ENCODE measurements at places on chromosomes 2 and 18.

- no peak for DNase-seq
Observed at GRCh38 chr18:42915299-42915698, 200.2 kb downstream of the RIT2 start.

DNA sequence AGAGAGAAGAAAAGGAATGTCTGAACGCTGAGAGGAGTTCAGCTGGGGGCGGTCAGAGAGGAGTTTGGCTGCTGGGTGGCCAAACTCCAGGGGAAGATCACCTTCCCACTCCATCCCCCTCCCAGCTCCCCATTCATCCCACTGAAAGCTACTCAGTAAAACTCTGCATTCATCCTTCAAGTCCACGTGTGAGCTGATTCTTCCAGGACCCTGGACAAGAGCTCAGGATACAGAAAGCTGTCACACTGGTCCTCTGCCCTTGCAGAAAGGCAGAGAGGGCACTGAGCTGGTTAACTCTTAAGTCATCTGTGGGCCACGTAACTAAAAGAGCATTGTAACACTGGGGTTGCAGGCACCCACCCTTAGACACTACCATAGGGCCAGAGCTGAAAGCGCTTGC lies 132.1 kb upstream of the ARL4C start:
- DNase-seq, result no peak

DNA sequence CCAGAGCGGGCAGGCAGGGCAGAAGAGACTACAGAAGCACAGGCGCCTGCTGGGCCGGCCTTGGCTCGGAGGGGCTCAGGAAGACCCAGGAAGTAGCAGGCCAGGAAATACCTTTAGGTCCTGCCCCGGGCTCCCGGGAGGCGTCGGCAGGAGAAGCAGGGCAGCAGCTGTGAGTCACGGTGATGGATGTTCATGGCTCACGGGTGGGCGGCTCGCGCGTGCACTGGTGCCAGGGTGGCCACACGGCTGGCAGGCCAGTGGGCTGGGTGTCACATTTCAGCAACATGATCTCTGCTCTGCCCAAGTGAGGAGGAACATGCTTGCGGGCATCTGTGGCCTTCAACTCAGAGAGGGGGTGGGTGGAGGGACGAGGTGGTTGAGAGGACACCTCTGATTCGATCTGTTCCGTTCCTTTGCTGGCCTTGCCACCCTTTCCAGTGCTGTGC lies 139.3 kb downstream of the KLHL29 start:
- DNase-seq, result no peak

- DNase-seq, result peak; percentile 54
Observed at GRCh38 chr2:9099341-9099751, 95.9 kb upstream of the MBOAT2 start.

- DNase-seq, result no peak
Observed at GRCh38 chr18:12321333-12321732, 13.3 kb downstream of the TUBB6 start.

- no peak for DNase-seq
Observed at GRCh38 chr2:10891848-10892247, 19.9 kb upstream of the KCNF1 start.

DNA sequence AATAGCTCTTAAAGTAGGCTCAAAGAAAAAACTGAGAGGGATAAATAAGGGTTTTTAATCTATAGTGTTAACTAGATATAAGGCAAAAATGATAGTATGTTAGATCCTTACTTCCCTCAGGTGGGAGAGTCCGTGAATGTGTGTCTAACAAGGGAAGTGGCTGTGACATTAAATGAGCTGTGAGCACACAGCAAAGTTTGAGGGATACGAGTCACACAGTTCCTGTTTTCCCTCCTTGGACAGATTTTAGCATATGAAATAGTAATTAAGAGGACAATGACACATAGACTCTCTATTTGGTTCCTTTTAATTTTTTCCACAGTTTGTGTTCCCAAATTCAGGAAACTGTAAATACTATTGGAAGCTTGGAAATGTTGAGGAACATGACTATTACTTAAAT lies 148.4 kb upstream of the CAVIN2 start:
- DNase-seq, result no peak

- DNase-seq, result no peak
Observed at GRCh38 chr2:195622966-195623365, 34.1 kb upstream of the SLC39A10 start.

GRCh38 chr2:550860-551567 lies 126.2 kb downstream of the TMEM18 start:
- no peak for DNase-seq

GRCh38 chr18:78640246-78640995 lies 339.2 kb upstream of the SALL3 start:
- no peak for DNase-seq

DNA sequence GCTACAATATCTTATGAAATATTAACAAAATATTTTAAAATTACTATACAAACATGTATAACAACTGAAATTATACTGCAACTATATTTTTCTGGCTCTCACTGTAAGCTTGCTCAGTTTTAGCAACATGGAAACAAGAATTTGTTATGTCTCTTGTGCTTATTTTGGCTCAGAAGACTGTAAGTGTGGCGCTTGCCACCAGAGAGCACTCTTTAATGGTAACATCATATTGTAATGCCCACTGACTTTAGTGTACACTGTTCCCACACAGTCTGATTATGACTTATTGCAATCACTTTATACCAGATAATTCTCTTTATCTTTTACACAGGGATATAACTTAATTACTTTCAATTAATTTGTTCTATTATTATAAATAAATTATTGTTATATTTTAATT lies 1500.6 kb upstream of the TMEFF2 start:
- DNase-seq, result no peak

- no peak for DNase-seq
Observed at GRCh38 chr2:100071335-100072043, 70.9 kb downstream of the AFF3 start.

DNA sequence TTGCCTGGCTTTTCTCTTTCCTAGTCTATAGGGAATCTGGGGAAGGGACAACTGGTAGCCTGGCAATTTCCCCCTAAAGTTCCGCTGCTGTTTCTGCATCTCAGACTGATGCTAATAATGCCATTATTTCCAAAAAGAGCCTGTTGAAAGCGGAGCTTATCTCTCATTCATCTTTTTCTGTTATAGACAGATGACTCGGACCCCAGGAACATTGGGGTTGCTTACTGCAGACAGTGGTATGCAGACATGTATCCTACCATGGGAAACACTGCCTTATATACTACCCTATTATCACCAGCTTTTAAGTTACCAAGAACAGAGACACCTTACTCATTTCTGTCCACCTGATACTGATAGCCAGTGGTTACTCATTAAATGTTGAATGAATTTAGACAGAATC lies 15.3 kb downstream of the ETAA1 start:
- no peak for DNase-seq

GRCh38 chr18:22423878-22424564 lies 6.3 kb upstream of the CTAGE1 start:
- DNase-seq, result no peak

DNA sequence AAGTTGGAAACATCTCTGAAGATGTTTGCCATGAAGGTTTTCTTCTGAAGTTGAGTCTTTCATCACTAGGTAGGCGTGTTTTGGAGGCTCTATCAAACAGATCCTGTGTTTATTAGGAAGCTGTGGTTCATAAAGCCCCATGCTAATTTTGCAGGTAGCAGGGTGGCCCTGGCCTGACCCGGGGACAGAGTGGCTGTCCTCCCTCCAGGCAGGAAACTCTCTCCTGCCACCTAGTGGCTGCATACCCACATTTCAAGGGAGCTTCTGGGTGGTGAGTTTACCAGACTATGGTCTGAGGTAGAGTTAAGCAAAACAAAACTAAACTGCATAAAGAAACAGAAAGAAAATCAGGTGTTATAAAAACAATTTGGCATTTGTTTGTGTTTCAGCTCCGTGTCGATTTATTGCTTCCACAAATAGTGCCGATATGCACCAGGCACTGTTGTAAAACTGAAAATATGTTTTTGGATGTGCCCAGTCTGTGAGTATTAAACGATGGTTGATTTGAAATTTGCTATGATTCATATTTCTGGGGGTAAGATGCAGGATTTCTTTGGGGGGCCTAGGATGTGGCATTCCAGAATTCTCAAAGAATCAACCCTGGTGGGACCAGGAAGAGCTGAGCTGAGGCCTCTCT lies 26.0 kb upstream of the IL37 start:
- peak; percentile 83 for DNase-seq

GRCh38 chr2:69017080-69017479 lies 4.1 kb downstream of the ANTXR1 start:
- DNase-seq, result no peak

DNA sequence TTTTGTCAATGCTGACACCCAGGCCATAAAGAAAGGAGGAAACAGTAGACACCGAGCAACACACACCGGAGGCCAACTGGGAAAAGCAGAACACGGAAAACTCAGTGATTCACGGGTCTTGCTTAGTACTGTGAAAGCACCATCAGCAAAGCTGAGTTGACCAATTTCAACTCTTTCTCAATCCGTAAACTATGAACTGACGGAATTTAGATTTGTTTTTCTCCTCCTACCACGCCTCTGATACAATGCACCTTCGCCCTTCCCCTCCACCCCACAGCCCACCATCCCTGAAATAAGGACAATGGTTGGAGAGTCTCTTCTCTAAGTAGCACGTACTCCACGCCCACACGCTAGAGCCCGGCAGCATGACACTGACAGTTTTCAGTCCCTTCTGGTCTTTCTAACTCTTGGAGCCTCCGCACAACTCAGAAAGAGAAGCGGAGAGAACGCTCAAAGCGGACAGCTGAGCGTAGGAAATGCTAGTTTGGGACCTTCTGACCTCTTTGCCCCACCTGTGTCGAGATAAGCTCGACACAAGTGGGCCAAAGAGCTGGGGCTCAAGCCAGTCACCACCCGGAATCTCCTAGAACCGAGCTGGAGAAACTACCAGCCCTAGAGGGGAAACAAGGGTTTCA lies 669 bp downstream of the LNPK start:
- peak; percentile 48 for DNase-seq

DNA sequence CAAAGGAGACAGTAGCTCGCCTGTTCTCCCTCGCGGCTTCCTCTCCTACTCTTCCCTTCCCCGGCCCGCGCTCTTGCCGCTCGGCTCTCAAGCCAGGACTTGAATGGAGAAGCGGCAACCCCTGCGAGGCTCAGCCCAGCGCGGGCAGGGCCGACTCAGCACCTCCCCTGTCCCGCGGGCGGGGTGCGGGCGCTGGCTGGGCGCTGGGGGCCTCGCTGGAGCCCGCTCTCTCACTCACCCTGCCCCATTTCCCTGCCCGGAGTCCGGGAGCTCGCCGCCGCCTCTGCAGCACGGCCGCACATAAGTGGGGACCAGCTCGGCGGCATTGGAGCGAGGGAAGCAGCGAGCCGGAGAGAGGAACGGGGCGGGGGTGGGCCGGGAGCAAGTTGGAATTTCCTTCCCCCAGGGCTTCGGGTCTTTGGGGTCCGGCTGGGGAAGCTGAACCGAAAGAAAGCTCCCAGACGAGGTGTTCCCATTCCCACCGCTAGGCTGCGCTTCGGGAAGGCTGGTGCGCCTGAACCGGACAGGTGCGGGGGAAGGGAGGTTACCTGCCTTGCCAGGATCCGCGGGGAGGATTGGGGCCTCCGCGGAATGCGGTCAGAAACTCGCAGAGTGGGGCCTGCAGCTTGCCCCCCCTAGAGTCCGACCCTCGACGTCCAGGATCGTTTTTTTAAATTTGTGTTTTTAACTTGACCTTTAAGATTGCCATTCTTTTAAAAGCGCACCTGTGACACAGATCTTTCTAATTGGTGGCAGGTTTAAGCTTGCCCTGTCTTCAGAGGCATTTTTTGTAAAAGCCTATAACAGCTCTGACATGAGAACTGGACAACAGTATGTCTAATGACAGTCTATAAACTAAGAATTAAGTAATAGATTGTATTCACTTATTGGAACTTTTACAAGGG lies at the start of gene COBLL1:
Gene COBLL1 (minus strand): TSS at position 105 of the 905 bp plus-strand sequence. CDS start 627 bp downstream, outside the sequence.
- peak; percentile 33 for DNase-seq

GRCh38 chr2:60602388-60602787 lies 48.9 kb upstream of the BCL11A start:
- no peak for DNase-seq

DNA sequence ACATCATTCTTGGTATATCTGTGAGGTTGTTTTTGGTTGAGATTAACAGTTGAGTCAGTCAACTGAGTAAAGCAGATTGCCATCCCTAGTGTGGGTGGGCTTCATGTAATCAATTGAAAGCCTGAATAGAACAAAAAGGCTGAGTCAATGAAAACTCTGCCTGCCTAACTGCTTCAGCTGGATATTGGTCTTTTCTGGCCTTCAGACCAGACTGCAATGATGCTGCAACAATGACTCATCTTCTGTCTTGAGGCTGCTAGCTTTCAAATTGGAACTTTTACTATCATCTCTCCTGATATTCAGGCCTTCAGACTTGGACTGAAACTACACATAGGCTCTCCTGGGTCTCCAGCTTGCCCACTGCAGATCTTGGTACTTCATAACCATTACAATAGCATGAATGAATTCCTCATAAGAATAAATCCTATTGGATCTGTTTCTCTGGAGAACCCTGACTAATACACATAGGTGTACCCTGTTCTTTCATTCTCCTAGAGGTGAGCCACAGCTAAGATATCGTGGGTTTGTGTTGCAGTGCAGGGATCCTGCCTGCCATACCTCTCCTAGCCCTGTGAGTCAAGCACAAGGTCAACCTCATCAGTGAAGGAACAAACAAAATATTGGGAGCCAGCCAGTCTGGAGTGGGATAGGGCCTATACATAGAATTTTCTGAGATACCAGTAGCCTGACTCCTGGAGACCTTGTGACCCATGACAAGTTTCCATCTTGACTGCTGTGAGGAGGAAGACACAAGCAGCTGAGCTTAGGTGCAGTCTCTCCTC lies 473.8 kb downstream of the DCC start:
- no peak for DNase-seq

- no peak for DNase-seq
Observed at GRCh38 chr2:142918624-142919023, 41.2 kb downstream of the KYNU start.

DNA sequence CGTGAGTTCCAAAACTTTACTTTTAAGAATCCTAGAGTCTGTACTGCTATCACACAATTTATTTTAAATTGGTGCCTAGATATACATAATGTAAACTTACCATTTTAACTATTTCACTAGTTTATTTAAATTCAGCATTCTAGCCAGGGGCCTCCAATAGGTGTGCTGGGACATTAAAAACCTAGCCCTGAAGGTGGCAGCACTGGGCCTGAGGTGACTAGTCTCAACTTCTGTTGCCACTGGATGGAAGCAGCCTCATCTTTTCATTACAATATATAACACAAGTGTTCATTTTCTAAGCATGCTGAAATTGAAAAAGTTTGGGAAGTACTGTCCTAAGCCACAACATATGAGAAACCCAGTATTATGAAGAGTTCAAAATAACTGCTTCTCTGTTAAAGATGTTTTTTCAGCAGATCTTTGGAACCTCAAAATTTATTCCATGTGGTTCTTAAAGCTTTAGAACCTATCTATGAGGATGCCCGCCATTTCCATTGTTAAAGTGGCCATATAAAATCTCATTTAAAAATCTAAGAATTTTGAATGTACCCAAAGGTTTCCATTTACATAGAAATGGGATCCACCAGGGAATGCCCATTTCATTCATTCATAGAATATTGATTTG lies 2.9 kb upstream of the RBBP8 start:
- peak; percentile 59 for DNase-seq

Data from GM10248 (cell line).